ENCODE measurements at places on chromosomes 16 and 17.

GRCh38 chr17:19250421-19251173 is 13.4 kb downstream of the EPN2 start:
- DNase-seq, result peak; percentile 67

DNA sequence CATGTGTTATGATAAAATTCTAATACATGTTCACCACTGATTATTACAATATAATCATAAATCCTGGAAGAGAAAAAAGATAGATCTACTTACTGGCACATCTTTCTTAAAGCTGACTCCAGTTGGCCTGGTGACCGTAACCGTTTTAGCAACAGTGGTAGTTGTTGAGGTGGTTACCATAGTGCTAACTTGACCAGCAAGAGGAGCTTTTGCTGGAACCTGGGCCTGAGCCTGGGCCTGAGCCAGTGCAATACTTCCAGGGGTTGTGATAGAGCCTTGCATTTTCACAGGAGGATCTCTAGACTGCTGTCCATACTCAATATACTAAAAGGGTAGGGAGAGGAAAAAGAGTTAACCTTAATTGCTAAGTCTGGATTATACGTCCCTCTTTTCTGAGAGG is 36.2 kb downstream of the SETD6 start:
- no peak for DNase-seq

- no peak for DNase-seq
Measured at GRCh38 chr16:24132797-24133155, 123.4 kb upstream of the CACNG3 start.

DNA sequence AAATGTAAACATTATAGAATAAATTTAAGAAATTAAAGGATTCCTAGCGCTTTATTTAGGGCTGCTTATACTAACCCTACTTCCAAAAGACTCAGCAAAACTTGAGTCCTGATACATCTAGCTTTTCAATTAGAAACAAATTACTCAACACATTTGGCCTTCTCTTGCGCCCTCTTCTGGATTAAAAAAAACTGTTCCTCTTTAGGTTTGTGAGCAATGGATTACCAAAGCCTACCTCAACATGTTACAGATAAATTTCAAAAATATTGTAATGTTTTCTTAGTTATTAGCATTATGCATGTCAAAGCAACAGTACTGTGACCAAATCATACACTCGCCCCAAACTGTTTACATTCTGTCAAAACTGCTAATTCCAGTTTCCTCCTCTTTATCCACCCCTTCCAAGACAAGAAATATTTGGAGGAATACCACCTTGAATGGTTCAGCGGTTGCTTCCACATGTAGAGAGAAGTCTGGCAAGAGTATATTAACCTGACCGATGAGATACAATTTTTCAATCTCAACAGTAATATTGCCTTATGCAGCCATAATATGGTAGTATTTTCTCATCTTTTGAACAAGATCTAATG is 2.7 kb downstream of the NUFIP2 start:
- DNase-seq, result peak; percentile 79

DNA sequence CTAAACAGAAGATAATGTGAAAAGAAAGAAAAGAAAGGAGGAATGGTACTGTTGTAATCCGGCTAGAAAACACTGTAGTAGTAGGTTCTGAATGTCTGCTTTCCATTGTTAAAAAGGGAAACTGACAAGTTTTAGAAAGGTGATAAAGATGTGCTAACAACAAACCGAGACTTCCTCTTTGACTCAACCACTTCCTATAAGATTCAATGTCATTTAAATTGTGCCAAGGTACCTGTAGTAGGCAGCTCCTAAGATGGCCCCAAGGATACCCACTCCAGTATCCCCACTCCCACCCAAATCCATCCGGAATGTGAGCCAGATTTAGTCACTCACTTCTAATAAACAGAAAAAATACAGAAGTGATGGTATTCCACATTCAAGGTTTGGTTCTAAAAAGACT is 31.2 kb downstream of the XYLT1 start:
- no peak for DNase-seq

DNA sequence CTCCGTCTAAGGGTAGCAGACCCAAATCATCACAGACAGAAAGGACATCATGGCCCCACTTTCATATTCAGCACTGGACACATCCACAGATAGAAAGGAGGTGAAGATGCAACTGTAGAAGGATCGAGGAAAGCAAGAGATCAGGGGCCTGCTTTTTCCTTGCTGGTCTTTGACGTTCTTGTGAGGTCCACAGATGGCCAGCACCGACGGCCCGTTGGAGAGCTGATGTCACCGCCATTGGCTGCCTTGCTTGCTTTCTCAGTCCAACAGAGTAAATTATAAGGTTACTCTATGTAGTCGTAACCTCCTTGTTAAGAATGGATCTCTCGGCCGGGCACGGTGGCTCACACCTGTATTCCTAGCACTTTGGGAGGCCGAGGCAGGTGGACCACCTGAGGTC is 5.1 kb upstream of the RBFOX3 start:
- DNase-seq, result no peak

- DNase-seq, result no peak
Measured at GRCh38 chr16:89344846-89345611, 127.5 kb downstream of the ZNF778 start.

DNA sequence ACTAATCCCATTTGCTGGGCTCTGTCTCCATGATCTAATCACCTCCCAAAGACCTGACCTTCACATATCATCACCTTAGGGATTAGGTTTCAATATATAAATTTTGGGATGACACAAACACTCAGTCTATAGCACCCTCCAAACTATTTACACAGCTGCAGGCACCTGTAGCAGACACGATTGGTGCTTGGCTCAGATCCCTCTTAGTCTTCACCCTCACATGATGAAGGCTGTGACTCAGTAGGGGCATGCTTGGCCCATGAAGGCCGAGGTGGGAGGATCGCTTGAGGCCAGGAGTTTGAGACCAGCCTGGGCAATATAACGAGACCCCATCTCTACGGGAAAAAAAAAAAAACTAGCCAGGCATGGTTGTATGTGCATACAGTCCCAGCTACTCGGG is 73.5 kb downstream of the HS3ST2 start:
- DNase-seq, result no peak

- no peak for DNase-seq
Measured at GRCh38 chr17:76427501-76428231, 25.3 kb downstream of the UBE2O start.

- DNase-seq, result no peak
Measured at GRCh38 chr17:66351033-66351432, 48.6 kb downstream of the PRKCA start.

Measured in NCI-H1694 treated with DMSO at 0.1 percent for 48 hours (cell line).